Anterior cingulate cortex (tissue), 58 donors: ENCODE measurements at places on chromosomes 3 and 15.

GRCh38 chr3:38583688-38584087 is 65.8 kb downstream of the SCN5A start:
- no peak for DNase-seq

GRCh38 chr3:72332036-72332435 is 516.2 kb downstream of the SHQ1 start:
- DNase-seq: no peak

GRCh38 chr3:132804498-132804897 is 82.3 kb upstream of the NPHP3 start:
- DNase-seq: no peak

DNA sequence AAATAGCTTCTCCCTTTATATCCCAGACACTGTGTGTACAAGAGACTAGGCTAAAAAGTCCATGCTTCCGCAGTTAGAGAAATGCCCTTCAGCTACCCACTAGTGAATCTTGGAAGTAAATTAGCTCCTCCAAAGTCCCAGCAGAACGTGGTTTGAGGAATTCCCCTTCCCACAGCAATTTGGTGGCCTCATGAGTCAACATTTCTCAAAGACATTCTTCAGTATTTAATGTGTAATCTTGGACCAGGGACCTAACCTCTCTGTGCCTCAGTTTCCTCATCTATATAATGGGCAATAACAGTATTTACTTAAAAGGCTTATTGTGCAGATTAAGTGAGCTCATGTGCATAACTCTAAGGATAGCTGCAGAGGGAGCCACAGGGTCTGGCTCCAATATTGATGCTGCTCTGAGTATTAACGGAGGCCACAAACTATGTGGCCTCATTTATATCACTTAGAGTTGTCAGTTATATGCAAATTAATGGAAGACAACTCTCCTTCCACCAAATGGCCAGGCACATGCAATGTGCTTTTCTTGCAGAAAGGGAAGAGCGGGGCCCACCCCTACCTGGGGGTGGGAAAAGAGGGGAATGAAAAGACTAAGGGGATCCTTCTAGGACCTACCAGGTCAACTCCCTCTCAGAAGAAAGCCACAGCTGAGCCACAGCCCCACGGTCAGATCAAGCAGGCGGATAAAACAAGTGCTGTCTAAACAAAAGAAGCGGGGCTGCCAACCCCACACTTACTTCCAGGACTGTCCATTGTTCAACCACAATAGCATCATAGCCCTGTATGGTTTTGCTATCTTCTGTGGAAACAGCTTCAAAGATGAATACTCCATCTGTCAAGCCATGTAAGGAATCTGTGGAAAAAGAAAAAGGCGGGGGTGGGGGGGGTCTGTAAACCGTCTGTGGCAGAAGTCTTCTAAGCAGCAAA is 92.4 kb downstream of the OXNAD1 start:
- DNase-seq: no peak

DNA sequence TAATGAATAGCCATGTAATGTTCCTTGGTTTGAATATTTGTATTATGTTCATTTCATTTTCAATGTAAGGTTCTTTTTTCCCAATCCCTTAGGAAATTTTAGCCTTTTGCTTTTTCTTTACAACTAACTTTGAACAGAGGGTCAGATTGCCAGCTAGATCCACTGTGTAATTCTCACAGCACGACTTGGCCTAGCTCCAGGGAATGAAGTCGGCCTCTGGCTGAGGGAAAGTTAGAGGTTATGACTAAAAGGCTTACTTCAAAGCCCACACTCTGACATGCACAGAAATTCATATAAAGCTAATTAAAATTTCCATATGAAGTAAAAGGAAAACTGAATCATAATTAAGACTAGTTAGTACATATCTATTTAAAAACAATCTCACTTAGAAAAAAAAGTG is 38.7 kb downstream of the ROBO1 start:
- DNase-seq: no peak

- DNase-seq: no peak
These were observed 36.3 kb downstream of the TNK2 start for GRCh38 chr3:195872097-195872496.

GRCh38 chr15:100918690-100919480 is at the start of gene LRRK1:
LRRK1 (plus strand) TSS chr15:100919357; CDS start chr15:100924633, 5,276 bp downstream.
- DNase-seq: no peak

DNA sequence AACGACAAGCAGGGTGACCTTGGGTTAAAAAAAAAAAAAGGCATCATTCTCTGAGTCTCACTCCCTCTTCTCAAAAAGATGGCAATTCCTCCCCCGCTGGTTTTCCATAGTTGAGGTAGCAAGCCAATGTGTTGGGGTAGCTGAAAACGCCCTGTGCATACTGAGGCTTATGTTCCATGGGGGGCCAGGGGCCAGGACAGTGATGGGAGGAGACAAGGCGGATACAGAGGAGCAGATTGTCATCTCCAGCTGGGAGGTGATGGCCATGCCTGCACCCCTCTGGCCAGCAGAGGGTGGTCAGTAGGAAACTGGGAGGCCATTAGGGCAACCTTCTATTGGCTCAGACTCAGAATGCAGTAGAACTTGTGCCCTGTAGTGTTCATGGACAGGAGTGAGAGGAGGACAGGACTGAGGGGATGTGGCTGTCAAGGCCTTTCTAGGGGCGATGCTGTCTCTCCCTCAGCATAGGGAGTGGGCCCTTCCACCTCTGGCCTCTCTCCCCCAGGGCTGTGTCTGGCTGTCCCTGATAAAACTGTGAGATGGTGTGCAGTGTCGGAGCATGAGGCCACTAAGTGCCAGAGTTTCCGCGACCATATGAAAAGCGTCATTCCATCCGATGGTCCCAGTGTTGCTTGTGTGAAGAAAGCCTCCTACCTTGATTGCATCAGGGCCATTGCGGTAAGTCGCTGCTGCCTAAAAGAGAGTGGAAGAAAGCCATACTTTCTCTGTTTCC is 1.9 kb downstream of the TF start:
- DNase-seq: no peak

DNA sequence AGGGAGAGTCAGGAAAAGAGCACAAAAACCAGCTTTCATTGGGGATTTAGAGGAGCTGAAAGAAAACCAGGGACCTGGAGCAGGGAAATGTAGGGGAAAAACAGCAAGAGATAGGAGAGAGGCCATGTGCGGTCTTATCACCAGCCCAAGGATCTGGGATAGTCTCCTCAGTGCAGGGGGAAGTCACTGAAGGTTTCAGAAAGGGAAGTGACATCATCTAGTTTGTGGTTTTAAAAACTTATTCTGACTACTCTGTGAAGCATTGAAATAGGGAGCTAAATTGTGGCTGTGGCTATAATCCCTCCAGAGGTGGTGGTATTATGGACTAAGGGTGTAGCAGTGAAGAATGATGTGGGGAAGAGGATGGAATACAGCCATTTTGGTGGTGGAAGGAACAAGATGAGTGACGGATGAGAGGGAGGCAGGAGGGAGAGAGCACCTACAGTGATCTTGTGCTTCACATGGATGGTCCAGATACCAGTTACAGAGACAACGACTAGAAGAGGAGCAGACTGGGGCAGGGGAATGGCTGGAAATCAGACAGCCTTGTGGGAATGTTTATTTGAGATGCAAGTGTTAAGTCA is 72.7 kb downstream of the HMG20A start:
- no peak for DNase-seq

- DNase-seq: no peak
These were observed 45.4 kb downstream of the SOX14 start for GRCh38 chr3:137809509-137809908.

GRCh38 chr15:80404761-80405553 is 775 bp downstream of the ARNT2 start:
- DNase-seq: peak; percentile 39

- no peak for DNase-seq
These were observed 3.8 kb upstream of the KATNBL1 start for GRCh38 chr15:34213690-34214089.

GRCh38 chr15:65286069-65286703 is 497 bp downstream of the PARP16 start:
- DNase-seq: no peak

GRCh38 chr3:30393079-30393478 is 213.3 kb upstream of the TGFBR2 start:
- no peak for DNase-seq

DNA sequence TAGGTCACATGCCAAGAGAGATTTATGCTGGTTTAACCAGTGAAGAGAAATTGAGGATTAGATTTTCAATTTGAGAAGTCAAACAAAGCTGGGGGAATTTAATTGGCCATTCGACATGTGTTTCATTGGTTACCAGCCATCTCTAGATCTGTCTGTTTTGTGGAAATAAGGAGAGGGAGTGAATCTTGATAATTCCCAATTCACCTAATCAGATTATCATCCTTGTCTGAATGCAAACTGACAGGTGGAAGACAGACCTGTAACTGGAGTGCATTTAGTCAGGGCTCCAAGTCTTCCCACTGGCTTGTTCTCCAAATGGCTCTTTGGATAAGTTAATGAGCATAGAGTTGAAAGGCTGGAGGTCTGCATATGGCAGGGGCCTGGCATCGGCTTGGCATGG is 1049.3 kb downstream of the NTRK3 start:
- no peak for DNase-seq

DNA sequence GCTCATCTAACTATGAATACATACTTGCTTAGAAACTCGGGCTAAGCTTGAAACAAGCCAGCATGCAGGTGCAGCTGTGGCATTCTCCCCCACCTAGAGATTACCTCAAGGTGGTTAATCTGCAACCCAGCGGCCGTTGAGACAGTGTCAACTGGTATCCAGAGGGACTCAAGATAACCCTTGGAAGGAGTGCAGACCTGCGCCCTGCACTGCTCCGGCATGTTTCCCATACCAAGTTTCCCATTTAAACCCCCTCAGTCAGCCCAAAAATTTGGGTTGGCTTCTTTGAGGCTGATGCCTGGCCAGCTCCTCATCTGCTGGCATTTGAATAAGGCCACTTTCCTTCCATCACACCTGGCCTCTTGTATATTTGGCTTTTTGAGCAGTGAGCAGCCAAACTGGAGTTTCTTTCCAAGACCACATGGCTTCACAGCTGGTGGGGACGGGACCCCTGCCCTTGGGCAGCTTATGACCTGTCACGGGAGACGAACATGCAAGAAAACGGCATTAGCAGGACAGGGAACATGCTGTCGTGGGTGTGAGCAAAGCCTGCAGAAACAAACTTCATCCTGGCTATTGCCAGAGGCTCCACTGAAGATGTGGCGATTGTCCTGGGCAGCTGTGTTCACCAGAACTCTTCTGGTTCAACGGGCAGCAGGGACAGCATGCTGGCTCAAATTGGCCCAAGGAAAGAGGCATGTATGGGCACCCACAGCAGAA is 98.2 kb downstream of the PLXNA1 start:
- DNase-seq: no peak

GRCh38 chr15:40911141-40911540 is 16.9 kb downstream of the VPS18 start:
- DNase-seq: no peak

- DNase-seq: no peak
These were observed 93.1 kb downstream of the C3orf70 start for GRCh38 chr3:185059766-185060165.

- no peak for DNase-seq
These were observed 42.4 kb upstream of the CMTM8 start for GRCh38 chr3:32195995-32196540.

DNA sequence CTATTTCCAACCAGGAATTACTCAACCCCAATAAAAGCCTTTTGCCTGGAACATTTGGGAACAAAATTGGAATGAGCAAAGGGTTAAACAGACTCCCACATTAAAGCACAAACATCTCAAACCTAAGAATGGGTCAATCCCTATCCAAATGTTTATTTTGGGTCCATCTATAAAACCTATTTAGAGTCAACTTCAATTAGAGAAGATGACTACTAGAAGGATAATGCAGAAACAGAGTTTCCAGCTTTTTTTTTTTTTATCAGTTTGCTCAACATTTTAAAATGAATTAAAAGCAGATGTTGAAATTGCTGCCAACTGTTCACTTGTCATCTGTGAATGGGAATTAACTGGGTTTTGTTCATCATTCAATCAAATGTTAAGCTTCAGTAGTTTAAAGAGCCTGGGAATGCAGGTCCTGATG is 4.1 kb upstream of the TBC1D23 start:
- no peak for DNase-seq

DNA sequence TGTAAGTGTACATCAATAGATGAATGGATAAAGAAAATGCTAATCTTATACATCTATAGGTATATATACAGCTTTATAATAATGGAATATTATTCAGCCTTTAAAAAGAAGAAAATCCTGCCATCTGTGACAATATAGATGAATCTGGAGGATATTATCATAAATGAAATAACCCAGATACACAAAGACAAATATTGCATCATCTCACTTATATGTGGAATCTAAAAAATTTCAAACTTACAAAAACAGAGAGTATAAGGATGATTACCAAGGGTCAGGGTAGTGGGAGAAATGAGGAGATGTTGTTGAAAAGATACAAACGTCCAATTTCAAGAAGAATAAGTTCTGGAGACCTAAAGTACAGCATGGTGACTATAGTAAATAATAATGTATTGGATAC is 85.4 kb upstream of the AGTR1 start:
- no peak for DNase-seq

DNA sequence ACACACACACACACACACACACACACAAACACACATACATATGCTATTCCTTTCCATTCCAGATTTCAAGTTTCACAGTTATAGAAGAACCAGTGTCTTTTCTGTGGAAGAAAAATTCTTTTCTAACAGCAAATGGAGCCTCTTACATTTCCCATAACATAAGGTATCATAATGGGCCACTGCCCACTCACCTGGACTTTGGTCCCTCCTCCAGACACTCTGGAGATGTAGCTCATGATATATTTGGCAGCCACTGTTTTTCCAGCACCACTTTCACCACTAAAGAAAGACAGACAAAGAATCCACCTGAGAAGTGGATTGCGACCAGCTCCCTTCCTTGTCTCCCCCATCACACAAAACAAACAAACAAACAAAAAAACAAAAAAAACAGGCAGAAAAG is 29.8 kb downstream of the LDHAL6B start:
- no peak for DNase-seq

GRCh38 chr15:98549741-98550140 is 98.6 kb upstream of the IGF1R start:
- no peak for DNase-seq

GRCh38 chr3:160707187-160707794 is 30.3 kb downstream of the ARL14 start:
- peak; percentile 1 for DNase-seq

- no peak for DNase-seq
These were observed 584.5 kb upstream of the CCDC54 start for GRCh38 chr3:106792716-106793115.

DNA sequence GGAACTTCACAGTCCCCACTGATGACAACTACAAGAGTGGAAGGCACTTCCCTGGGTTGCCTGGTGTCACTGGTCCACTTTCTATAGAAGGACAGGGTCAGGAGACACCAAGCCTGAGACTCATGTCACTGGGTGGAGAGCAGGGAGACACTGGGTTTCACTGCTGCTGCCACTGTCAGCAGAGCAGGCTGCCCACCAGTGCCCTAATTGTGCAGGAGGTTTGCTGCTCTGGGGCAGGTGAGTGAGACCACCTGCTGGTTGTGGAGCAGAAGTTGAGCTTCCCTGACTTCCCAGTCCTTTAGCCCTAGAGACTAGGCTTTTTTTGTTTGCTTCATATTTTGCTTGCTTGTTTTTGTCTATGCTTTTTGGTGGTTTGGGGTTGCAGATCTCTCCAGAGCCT is 528.4 kb upstream of the RGMA start:
- DNase-seq: no peak

GRCh38 chr3:70242297-70242882 is 70.0 kb downstream of the MDFIC2 start:
- no peak for DNase-seq
